Naive thymus-derived CD8-positive, alpha-beta T cell (primary cell): ENCODE measurements at places on chromosomes 7 and 10. TPM values are rescaled to one million over a fixed set of nuclear protein-coding genes. Genes with fewer than 3 reads are reported as not detected.

ZP3 gene
- 2.3 TPM for total RNA-seq

ZPBP gene
- total RNA-seq, result not detected

MBL2 gene
- total RNA-seq, result not detected

RBM20 gene
- 0.68 TPM for total RNA-seq

DNA sequence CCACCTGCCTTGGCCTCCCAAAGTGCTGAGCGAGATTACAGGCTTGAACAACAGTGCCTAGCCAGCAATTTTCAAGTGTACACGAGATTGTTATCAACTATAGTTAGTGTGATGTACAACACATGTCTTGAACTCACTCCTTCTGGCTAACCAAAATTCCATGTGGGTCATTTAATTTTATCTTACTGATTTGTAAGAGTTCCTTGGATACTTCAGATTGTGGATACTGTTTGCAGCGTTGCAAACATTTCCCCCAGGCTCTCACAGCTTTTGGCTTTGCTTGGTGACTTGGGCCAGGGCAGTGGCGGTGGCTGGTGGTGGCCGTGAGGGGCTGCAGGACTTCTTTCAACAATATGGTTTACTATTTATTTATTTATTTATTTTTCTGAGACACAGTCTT is 8.5 kb upstream of the TMEM270 start:
- H3K27me3 ChIP-seq, result peaks cover 4% of the 10 kb centered on the region
- H3K36me3 ChIP-seq, result no peaks in the 10 kb centered on the region
- H3K4me1 ChIP-seq, result no peaks in the 10 kb centered on the region
- DNase-seq, result no peak
- H3K27ac ChIP-seq, result no peak overlapping the region
- H3K4me3 ChIP-seq, result no peak overlapping the region

DNA sequence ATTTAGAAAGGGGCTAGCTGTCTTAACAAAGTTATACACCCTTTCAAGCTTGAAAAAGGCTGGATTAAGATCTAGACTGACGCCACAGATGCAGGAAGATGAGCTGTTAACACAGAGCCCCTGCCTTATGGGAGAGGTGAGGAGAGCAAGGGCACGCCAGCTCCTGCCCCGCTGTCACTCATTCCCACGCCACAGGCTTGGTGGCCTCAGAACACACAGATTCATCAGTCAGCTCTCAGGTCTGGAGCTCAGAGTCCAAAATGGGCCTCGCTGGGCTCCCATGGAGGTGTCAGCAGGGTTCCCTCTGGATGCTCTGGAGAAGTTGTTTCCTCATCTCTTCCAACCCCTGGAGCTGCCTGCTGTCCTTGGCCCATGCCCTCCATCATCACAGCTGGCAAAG is 554.2 kb downstream of the TCERG1L start:
- no peaks in the 10 kb centered on the region for H3K36me3 ChIP-seq
- DNase-seq, result no peak
- H3K27ac ChIP-seq, result no peak overlapping the region
- no peaks in the 10 kb centered on the region for H3K27me3 ChIP-seq
- H3K4me3 ChIP-seq, result no peak overlapping the region
- H3K4me1 ChIP-seq, result no peaks in the 10 kb centered on the region

GRCh38 chr10:115830265-115830970 is 442.6 kb downstream of the GFRA1 start:
- DNase-seq, result no peak
- no peaks in the 10 kb centered on the region for H3K36me3 ChIP-seq
- no peak overlapping the region for H3K27ac ChIP-seq

DNA sequence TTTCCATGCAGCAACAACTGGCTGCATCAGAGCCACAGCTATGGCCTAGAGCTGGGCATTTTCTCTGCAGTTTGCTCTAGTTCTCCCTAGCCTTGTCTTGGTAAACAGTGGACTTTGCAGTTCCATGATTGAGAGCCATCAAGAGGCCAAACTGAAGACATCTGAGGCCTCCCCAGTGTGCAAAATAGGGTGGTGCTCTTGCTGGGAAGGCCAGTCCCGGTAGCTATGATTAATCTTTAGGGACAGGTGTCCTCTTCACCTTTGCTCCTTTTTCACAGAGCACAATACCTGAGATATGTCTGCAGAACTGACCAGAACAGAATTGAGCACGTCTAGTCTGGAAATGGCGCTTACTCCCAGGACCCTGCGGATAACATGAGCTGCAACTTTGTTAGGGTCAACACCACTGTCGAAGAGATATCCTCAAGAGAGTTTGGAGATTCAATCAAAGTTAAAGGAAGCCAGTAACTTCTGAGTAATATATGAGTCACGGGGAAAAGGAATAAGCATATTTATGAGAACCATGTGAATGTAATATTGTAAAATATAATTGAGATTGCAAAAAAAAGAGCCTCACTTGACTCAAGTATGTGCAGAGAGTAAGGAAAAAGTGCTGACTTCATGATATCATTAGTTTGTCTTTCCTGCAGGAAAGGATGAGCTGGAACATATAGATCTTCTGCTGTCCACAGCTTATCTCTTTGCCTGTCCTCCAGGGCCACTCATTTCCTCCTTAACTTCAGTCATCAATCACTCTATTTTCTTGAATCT is 76.7 kb downstream of the ANK3 start:
- H3K27ac ChIP-seq, result no peak overlapping the region
- DNase-seq, result no peak
- H3K27me3 ChIP-seq, result no peaks in the 10 kb centered on the region
- no peaks in the 10 kb centered on the region for H3K4me1 ChIP-seq
- no peak overlapping the region for H3K4me3 ChIP-seq

DNA sequence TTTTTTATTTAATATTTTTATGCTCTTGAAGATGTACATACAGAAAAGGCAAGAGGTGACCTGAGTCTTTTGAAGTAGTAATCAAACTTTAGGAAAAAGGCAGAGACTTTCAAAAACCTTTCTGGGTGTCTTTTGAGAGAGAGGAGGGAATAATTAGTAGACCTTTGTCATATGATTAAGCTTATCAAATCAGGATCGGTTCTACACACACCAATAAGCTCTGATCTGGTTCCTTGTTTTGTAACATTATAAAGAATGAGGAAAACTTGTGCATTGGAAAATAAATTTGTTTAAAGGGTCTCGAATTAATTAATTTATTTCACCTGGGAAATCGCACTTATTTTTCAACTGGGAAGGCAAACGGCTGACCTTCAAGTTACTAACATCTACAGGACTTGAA is 11.9 kb downstream of the TWIST1 start:
- H3K4me1 ChIP-seq, result peaks cover 2% of the 10 kb centered on the region
- DNase-seq, result no peak
- H3K27ac ChIP-seq, result no peak overlapping the region
- no peak overlapping the region for H3K4me3 ChIP-seq
- H3K36me3 ChIP-seq, result peaks cover 15% of the 10 kb centered on the region

GRCh38 chr10:129725482-129725881 is 238.6 kb downstream of the EBF3 start:
- DNase-seq, result no peak
- no peak overlapping the region for H3K27ac ChIP-seq
- peaks cover 58% of the 10 kb centered on the region for H3K36me3 ChIP-seq
- H3K4me3 ChIP-seq, result no peak overlapping the region

DNA sequence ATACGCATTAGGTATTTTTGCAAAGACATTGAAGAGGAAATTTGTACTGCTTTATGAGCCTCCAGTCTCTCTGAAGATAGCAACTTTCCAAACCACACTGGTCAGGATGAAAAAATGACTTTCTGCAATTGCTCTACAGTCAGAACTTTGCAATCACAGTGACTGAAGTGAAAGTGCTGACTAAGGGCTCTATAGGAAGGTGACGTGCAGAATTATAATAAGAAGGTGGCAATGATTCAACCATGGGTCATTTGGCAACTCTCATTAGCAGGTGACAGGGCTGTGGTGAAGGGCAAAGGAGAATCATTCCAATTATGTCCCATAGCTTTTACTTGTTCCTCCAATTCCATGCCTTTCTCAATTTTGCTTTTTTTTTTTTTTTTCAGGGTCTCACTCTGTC is 311.0 kb downstream of the ANKRD30A start:
- no peaks in the 10 kb centered on the region for H3K27me3 ChIP-seq
- no peak overlapping the region for H3K4me3 ChIP-seq
- no peaks in the 10 kb centered on the region for H3K4me1 ChIP-seq

- H3K36me3 ChIP-seq, result no peaks in the 10 kb centered on the region
- no peak overlapping the region for H3K4me3 ChIP-seq
- DNase-seq, result no peak
- H3K27ac ChIP-seq, result no peak overlapping the region
These were observed 367.9 kb upstream of the MBL2 start for GRCh38 chr10:53140506-53140905.

GRCh38 chr7:128067983-128068382 is 36.7 kb upstream of the LRRC4 start:
- peaks cover 62% of the 10 kb centered on the region for H3K4me1 ChIP-seq
- no peaks in the 10 kb centered on the region for H3K27me3 ChIP-seq
- H3K27ac ChIP-seq, result peak overlapping the region; percentile 17
- no peak for DNase-seq
- peak overlapping the region; percentile 22 for H3K4me3 ChIP-seq

GRCh38 chr10:72455889-72456595 is 101.3 kb upstream of the DNAJB12 start:
- no peak for DNase-seq
- no peak overlapping the region for H3K4me3 ChIP-seq
- no peaks in the 10 kb centered on the region for H3K27me3 ChIP-seq

DNA sequence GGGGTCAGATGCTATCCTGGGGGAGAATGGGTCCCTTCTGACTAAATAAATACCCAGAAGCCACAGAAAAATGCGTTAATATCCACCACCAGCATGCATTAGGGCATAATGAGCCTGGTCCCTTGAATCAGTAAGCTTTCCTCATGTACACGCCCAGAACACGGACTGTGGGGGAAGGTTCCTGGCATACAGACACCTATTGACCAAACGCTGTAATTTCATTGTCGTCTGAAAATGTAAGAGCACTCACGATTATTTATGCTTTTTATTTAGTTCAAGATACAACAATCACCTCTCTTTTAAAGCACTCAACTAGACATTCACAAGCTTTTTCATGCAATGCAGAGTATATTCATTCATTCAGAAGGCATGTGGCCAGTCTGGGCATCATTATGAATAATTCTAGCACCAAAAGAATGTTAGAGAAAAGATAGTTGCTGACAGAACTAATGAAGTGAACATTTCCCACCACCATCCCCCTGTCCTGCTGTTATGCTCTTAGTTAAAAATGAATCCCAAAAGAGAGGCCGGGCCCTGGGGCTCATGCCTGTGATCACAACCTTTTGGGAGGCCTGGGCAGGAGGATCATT is 101.0 kb downstream of the SVIL start:
- H3K27ac ChIP-seq, result no peak overlapping the region
- no peaks in the 10 kb centered on the region for H3K27me3 ChIP-seq
- H3K36me3 ChIP-seq, result no peaks in the 10 kb centered on the region
- no peak for DNase-seq
